Lung (tissue), 17 donors: ENCODE measurements at places on chromosomes 6 and 20. TPM values are rescaled to one million over a fixed set of nuclear protein-coding genes. Genes with fewer than 3 reads are reported as not detected.

- no peaks in the 10 kb centered on the region for H3K4me1 ChIP-seq
- no peak for DNase-seq
- no peaks in the 10 kb centered on the region for H3K36me3 ChIP-seq
- no peaks in the 10 kb centered on the region for H3K27me3 ChIP-seq
Observed at GRCh38 chr6:38233161-38233791, 406.5 kb downstream of the BTBD9 start.

DNA sequence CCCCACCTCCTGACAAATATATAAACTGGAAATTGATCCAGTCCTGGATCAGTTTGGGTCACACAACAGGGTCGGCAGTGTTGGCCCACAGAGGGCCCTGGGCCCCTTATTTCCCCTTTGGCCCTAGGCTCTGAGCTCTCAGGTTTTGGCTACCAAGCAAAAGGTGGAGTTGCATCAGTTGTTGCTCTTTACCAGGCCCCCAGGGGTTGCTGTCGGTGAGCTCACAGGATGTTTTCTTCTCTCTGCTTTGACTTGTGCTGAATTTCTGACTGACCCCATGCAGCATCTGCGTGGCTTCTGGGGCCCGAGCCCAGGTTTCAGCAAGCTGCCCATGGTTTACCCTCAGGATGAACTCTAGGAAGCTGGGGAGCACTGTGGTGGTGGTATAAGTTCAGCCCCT, 44.6 kb downstream of the PPARD start:
- peaks cover 13% of the 10 kb centered on the region for H3K4me1 ChIP-seq
- no peaks in the 10 kb centered on the region for H3K36me3 ChIP-seq
- no peaks in the 10 kb centered on the region for H3K27me3 ChIP-seq
- no peak for DNase-seq
- H3K27ac ChIP-seq = no peak overlapping the region
- no peak overlapping the region for H3K4me3 ChIP-seq

LCA5 gene
- total RNA-seq = 7.7 TPM

DNA sequence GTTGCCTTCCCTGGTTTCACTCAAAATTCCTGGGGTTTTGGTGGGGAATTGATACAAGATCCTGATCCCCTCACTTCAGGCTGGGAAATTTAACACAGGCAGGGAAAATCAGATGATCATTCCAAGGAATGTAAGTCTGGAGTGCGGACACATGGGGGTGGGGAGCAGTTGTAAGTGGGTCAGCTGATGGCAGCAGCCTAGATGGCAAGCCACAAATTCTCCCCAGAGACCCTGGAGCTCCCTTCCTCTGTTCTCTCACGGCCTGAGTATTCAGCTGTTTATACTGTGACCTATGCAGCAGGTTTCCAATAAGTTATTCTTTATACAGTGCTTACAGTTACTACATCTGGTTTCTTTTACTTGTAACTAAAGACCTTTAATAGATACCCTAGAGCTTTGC, 144.9 kb downstream of the SH3BGRL2 start:
- DNase-seq = no peak
- H3K36me3 ChIP-seq = no peaks in the 10 kb centered on the region
- H3K4me1 ChIP-seq = no peaks in the 10 kb centered on the region
- no peak overlapping the region for H3K4me3 ChIP-seq
- no peak overlapping the region for H3K27ac ChIP-seq
- H3K27me3 ChIP-seq = no peaks in the 10 kb centered on the region

DNA sequence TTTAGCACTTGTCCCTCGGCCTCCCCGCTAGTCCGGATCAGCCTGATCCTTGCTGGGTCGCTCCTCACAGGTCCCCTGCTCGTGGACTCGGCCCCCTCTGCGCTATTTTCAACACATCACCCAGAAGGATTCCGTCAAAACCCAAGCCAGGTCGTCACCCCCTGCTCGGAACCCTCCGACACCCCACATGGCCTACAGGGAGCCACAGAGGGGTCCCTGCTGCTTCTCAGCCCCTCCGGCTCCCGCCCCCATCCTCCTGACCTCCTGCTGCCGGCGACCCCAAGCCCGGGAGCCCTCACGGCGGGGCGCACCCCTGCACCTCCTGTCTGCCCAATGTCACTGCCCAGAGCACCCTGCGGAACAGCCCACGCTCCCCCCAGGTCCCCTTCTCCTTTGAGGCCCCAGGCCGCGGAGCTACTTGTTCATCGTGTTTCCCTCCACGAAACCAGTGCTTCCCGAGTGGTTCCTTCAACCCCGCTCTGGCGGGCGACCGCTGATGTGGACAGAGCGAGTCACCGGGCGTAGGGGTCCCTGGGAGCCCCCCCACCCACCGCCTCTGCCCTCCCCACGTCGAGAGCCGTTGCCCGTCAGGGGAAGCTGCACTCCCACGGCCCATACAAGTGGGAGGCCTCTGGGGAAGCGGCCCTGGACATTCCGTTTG, 638 bp upstream of the MYL9 start:
- H3K4me1 ChIP-seq = peaks cover 6% of the 10 kb centered on the region
- peak; percentile 28 for DNase-seq
- peak overlapping the region; percentile 27 for H3K27ac ChIP-seq
- no peaks in the 10 kb centered on the region for H3K27me3 ChIP-seq

- H3K4me1 ChIP-seq = no peaks in the 10 kb centered on the region
- no peak overlapping the region for H3K4me3 ChIP-seq
- no peak overlapping the region for H3K27ac ChIP-seq
Observed at GRCh38 chr20:58918621-58919020, 62.4 kb upstream of the NELFCD start.

BANF2 gene
- total RNA-seq = not detected

DNA sequence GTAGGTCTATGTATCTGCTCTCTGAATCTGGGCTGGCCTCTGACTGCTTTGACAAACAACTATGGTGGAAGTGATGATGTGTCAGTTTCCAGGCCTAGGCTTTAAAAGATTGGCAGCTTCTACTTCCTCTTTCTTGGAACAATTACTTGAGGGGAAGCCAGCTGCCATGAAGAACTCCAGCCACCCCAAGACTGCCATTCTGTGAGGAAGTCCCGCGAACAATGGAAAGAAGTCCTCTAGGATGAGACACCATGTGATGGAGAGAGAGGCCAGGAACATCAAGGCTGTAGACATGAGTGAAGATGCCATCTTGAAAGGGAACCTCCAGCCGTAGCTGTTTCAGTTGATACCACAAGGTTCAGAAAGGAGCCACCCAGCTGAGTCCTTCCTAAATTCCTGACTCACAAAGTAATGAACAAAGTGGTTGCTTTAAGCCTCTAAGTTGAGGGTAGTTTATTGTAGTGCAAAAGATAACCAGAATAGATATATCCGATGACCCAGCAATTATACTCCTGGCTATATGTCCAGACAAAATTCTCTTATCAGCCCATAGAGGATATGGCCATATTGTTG, 15.3 kb upstream of the TCF15 start:
- no peaks in the 10 kb centered on the region for H3K36me3 ChIP-seq
- no peak for DNase-seq
- no peaks in the 10 kb centered on the region for H3K4me1 ChIP-seq

DNA sequence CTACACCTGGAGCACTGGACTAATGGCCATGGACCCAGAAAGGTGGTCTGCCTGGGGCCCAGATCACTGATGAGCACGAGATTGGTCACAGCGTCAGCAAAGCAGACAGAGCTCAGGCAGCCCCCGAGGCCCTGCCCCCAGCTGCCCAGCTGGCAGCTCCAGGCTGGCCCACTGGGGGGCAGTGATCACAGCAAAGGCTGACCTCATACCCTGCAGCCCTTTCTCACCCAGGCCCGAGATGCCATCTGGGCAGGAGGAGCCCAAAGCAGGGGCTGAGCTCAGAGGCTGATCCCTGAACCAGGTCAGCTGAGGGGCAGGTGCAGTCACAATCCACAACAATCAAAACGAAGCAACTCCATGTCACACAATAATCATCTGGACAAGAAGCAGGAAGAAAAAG, 4.1 kb downstream of the MAP1LC3A start:
- H3K27ac ChIP-seq = no peak overlapping the region
- DNase-seq = no peak
- H3K4me1 ChIP-seq = no peaks in the 10 kb centered on the region
- no peak overlapping the region for H3K4me3 ChIP-seq
- H3K36me3 ChIP-seq = no peaks in the 10 kb centered on the region

GRCh38 chr6:167329014-167329413, 4.1 kb downstream of the TTLL2 start:
- H3K4me1 ChIP-seq = no peaks in the 10 kb centered on the region
- no peaks in the 10 kb centered on the region for H3K36me3 ChIP-seq
- DNase-seq = no peak
- no peaks in the 10 kb centered on the region for H3K27me3 ChIP-seq

GRCh38 chr6:44489910-44490604, 102.6 kb downstream of the CDC5L start:
- no peaks in the 10 kb centered on the region for H3K4me1 ChIP-seq
- no peak overlapping the region for H3K4me3 ChIP-seq
- no peak overlapping the region for H3K27ac ChIP-seq
- H3K27me3 ChIP-seq = peaks cover 2% of the 10 kb centered on the region
- DNase-seq = peak; percentile 92

DNA sequence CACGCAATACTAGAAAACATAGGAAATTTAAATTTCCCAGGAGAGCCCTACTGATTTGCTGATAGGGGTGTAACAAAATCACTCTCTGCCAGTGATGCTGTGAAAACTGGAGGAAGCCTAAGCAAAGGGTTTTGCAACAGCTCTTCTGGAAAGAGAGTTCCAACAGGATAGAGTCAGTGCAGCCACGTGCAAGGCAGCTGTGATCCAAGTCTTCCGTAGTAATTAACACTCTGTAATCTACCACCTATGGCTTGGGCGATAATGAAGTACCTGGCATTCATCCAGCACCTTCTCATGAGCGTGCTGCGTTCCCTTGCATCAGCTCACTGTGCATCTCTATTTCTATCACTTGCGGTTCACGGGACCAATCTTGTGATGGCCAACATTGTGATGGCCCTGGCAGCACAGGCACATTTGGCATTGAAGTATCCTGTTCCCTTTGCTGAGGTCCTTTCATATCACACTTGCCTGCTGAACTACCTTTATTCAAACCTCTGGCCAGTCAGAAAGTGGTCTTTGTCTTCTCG, 48.2 kb downstream of the IRF4 start:
- no peak for DNase-seq
- no peak overlapping the region for H3K27ac ChIP-seq
- no peaks in the 10 kb centered on the region for H3K36me3 ChIP-seq
- H3K4me3 ChIP-seq = no peak overlapping the region

DNA sequence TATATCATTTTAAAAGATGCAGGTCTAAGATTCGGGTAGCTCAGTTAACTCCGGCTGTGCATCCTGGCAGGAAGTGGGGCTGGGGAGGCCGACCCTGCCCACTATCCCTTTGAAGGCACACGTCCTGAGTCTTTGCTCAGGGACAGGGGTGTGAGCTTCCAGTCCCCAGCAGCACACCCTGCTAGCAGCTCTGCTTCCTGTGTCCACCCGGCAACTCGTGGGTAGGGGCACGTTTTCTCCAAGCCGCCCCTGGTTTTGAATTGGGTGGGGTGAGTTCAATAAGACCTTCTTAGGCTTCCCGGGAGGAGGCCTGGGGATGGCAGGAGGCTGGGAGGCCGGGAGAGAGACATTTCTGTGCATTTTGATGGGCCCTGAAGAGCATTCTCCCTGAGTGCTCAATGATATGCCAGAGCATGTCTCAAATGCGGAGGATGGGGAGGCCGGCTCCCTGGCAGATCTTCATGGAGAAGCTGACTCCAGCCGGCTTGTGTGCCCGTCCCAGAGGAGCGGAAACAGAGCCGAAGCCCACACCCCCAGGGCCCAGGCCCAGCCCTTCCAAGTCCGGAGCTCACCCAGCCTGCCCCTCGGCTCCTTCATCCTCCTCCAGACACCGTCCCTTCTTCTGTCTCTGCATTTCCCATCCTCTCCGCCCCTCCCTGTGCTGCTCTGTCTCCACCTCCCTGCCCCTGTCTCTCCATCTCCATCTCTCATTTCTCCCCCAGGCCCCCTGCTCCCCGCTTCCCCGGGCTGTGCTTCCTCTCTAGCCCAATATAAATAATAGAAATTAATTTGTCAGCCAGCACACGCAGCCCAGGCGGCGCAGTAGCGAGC, 36.3 kb upstream of the ZFAND3 start:
- peak; percentile 75 for DNase-seq
- H3K27me3 ChIP-seq = no peaks in the 10 kb centered on the region
- H3K27ac ChIP-seq = no peak overlapping the region
- H3K4me3 ChIP-seq = peak overlapping the region; percentile 16
- H3K4me1 ChIP-seq = peaks cover 14% of the 10 kb centered on the region

DNA sequence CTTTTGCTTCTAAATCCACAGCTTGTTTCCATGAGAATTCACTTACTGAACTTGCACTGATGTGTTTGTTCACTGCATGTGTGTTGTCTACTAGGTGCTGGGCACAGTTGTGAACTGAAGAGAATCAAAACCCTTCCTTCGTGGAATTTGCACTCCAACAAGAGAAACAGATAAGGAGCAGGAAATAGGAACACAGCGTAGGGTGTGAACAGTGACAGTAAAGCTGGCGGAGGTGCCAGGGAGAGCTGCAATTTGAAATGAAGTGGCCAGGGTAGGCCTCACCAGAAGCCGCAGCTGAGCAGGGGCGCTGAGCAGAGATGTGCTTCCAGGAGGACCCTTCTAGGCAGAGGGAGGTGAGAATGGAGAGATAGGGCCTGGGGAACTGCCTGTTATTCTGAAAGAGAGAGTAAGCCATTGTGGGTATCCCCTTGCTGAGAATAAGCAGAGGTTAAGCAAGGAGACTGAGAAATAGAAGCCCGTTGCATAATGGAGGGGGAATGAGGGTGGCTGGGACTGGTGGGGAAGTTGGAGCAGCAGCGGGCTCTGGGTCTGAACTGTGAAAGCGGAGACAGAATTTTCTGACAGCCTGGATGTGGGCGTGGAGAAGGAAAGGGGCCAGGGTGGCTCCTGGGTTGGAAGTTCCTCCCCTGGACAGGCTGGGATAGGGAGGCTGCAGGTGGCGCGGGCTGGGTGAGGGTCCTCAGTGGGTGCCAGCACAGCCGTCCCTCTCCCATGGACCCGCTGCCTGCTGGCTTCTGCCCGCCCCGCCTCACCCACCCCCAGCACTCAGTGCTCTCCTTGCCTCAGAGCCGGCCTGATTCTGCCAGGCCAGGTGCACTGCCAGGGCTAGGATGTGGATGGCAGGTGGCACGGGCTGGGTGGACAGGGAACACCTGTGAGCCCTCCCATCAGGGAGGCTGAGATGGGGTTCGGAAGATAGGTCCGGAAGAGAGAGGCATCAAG, 114.7 kb upstream of the AFDN start:
- H3K4me1 ChIP-seq = peaks cover 2% of the 10 kb centered on the region
- H3K36me3 ChIP-seq = no peaks in the 10 kb centered on the region
- H3K27me3 ChIP-seq = no peaks in the 10 kb centered on the region

- H3K27ac ChIP-seq = no peak overlapping the region
- no peak for DNase-seq
- H3K4me1 ChIP-seq = peaks cover 9% of the 10 kb centered on the region
- H3K36me3 ChIP-seq = no peaks in the 10 kb centered on the region
Observed at GRCh38 chr6:85451565-85452306, 1.9 kb downstream of the NT5E start.

DNA sequence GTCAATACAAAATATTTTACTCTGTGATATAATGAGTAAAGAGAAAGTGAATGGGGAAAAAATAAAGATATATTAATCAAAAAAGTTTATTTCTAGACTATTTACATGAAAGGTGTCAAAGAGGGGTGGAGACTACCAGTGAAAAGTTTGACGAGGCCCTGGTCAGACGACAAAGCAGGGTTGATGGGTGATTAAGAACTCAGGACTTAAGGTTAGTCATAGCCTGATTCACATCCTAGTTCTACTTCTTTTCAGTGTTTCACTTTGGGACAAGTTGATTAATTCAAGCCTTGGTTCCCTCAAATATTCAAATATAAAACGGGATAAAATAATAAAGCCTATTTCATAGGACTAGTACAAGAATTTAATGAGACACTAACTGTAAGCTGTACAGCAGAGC, 178.2 kb upstream of the HS3ST5 start:
- no peaks in the 10 kb centered on the region for H3K36me3 ChIP-seq
- H3K27me3 ChIP-seq = no peaks in the 10 kb centered on the region
- DNase-seq = no peak
- no peaks in the 10 kb centered on the region for H3K4me1 ChIP-seq
- H3K27ac ChIP-seq = no peak overlapping the region
